Stimulated activated naive CD8-positive, alpha-beta T cell treated with anti-CD3 and anti-CD28 coated beads, Interleukin-15, Interleukin-2, amounts not matched to agents 100 U/mL and 50 U/mL, for 24 hours (primary cell): ENCODE measurements at places on chromosomes 6 and 20.
A peak's percentile ranks its signal among the peaks of the same experiment; 100 is the strongest.

- DNase-seq = no peak
Observed at GRCh38 chr20:58268421-58268821, 40.0 kb upstream of the ANKRD60 start.

GRCh38 chr6:53189554-53189953 lies 40.9 kb upstream of the GCM1 start:
- no peak for DNase-seq

DNA sequence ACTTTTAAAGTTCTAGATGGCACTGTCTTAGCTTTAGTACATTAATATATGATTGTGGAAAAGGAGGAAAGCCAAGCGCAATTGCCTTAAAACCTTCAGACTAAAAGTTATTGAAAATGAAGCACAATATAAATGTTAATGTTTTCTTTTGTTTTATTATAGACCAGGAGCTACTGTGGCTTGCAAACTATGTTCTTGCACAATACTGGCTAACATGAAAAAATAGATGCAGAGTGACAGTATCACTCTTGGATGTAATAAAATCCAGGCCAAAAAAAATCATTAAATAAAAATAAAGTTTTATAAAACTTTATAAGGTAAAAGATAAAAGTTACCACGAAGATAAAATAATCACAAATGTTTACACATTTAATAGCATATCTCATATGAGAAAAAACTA lies 18.3 kb upstream of the PLN start:
- DNase-seq = no peak

DNA sequence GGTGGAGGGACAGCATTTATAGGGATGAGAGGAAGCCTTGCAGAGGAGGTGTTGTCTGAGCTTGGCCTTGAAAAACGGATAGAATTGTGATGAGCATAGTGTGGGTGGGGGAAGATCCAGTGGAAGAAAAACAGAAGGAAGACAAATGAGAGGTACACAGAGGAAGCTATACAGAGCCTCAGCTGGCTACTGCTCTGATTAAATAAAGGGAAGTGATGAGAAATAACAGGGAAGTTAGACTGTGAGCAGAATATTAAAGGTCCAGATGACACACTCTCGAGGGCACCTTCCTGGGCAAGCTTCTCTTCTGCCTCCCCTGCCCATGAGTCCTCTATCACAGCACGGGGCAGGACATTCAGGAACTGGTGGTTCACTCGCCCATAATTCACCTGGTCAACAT lies 182.3 kb downstream of the KIF16B start:
- no peak for DNase-seq

GRCh38 chr6:169723991-169724493 lies 258 bp downstream of the PHF10 start:
- DNase-seq = peak; percentile 51

GRCh38 chr20:63070301-63070625 lies 63.5 kb upstream of the BHLHE23 start:
- DNase-seq = no peak

- no peak for DNase-seq
Observed at GRCh38 chr6:158086504-158087223, 81.4 kb downstream of the SERAC1 start.

GRCh38 chr20:63224412-63225081 lies 8.6 kb upstream of the YTHDF1 start:
- no peak for DNase-seq

DNA sequence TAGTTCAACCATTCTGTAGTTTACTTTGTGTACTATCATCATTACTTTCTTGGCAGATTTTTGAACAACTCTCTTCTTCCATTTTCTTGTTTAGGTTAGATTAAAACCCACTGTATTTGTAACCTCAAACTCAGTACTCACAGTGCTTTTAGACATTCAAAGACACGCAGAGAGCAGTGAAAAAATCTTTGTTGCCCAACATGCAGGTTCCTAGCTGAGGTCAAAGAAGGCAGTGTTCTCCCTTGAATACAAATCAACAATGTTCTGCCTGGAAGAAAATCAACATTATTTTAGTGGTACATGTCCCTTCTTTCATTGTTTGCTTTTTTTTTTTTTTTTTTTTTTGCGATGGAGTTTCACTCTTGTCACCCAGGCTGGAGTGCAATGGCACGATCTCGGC lies 11.2 kb downstream of the CYB5R4 start:
- no peak for DNase-seq

DNA sequence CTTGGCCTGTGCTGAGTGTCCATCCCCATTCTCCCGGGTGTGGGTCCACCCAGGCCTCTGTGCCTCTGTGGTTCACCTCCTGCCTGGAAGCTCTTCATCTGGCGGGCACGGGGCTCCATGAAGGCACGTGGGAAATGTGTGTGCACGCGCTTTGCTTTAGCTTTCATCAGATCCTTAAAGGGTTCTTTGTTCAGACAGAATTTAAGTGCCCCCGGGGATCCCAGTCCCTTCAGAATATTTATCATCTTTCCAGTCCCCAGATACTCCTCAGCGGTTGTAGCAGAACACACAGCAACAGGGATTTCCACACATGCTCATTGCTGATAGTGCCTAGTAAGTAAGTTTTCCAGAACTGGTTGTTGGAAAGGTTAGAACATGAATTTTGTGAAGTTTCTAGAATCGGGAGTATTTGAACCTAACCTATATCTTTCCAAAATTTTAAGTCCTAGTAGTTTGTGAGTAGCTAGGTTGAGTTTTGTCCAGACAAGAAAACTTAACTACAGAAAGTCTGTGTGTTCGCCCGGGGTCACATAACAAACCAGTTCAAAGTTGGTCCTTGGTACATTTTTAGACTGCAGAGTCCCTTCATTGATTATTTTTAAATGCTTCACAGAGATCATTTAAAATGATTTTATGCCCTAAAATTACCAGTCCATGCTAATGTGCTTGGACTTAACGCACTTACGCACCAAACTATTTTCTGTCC lies 67.7 kb downstream of the RPP40 start:
- no peak for DNase-seq

DNA sequence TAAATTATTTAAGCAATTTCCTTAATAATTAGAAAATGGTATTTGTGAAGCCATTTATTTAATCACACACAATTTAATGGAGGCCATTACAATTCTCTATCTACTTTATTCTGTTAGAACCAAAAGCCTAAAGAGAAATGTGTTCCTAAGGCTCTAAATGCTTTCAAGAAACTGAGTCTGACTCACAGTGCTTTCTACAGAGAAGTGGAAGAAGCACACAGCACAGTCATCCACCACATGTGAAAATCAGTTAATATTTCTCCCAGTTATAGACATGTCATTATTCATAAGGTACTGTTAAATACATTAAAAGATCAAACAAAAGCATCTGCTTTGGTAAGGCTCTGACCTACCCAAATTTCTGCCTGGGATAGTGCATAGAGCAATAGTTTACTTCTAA lies 214.4 kb downstream of the ALDH8A1 start:
- no peak for DNase-seq

DNA sequence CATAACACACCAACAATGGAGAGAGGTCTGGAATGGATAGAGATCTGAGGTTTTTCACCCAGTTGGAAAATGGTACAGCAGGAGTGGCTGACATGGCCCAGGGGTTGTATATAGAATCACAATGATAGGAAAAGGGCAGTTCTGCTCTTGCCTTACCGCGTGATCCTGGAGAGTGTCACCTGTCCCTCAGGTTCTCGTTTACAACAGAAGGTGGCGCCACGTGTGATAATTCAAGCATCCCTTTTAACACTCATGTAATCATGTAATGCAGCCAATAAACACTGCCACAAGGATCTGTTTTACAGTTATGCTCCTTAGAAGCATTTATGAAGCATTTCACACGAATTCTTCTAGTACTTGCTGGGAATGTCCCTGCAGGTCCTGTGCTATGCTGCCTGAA lies 12.9 kb upstream of the WFDC2 start:
- peak; percentile 55 for DNase-seq

DNA sequence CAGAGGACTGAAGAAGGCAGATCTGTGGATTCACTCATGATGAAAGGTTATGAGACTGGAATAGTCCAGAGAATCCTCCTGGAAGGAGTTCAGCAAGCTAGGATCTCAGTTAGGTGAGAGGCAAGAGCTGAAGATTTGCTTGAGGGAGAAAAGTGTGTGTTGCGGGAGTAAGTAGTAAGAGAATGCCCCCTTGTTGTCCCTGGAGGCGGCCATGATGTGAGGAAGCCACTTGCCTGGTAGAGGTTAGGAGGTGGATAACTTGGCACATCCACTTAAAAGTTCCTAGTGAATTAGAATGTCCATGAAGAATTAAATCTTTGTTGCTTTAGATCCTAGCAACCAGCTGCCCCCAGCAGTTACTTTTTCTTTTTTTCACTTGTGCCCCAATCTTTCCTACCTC lies 162.5 kb downstream of the MMS22L start:
- no peak for DNase-seq

DNA sequence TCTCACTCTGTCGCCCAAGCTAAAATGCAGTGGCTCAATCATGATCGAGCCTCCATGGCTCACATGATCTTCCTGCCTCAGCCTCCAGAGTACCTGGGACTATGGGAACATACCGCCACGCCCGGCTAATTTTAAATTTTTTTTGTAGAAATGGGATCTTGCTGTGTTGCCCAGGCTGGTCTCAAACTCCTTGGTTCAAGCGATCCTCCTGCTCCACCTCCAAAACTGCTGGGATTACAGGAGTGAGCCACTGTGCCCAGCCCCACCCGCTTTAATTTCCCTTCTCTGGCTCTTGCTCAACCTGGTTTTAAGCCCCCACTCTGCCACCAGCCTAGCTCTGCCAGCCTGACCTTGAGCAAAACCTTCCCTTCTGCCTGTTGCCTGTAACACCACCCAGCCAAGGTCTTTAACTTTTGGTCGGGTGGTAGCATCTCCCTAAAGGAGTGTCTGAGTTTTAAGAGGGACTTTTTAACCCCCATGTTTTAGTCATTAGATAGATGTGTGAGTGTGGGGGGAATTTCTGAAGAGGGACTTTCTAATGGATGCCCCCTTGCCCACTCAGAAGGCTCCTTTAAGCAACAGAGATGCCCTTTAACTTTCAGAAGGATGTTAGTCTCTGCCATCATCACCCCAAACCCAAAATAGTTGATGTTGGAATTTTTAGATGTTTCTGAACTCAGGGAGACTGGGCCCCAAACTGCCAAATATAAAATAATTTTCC lies 71.8 kb upstream of the FOXP4 start:
- DNase-seq = no peak

- no peak for DNase-seq
Observed at GRCh38 chr20:38610521-38610920, 8.9 kb downstream of the ARHGAP40 start.

DNA sequence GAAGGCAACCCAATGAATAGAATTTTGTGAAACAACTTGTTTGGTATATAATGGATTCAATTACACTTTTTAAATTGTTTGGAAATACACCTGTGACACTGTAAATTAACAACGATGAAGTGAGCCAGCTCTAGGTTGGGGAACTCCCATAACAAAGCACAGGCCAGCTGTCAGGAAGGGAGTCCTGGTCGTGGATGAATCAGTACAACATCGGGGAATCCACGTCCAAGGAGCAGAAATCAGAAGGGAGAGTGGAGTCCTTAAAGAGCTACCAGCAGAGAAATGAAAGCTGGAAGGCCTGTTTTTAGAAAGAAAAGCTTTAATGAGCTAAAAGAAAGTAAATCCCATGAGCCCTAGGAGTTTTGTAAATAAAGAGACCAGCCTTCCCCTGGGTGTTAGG lies 223.1 kb upstream of the SLC35B3 start:
- no peak for DNase-seq

DNA sequence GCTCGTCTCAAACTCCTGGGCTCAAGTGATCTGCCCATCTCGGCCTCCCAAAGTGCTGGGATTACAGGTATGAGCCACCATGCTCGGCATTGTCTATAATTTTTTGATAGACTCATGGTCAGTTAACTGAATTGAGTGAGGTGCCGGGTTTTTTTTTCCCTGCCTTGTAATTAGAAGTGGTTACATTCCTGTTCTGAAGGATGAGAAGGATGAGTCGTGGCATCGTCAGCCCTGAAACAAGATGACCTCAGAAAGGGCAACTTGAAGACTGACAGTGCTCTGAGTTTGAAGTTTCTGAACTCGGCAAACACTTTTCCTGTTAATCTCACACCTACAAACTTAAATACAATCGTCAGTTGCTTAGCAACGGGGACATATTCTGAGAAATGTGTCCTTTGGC lies 158.7 kb upstream of the PDE10A start:
- DNase-seq = no peak

DNA sequence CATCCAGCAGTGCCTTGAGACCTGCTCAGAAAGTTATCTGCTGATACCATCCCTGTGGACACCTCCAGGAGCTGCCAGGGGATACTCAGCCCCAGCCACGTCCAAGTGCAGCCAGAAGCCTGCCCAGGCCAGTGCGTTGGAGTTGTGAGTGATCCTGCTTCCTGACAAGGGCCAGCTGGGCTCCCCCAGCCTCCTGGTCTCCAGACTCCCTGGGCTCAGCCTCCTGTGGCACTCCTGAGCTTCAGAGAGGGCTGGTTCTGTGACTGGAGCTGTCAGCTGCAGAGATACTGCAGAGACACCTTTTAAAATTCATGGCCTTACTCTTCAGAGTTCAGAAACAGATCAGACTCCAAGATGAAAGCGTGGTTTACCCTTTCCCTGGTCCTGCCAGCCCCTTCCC lies 515.9 kb downstream of the CD83 start:
- no peak for DNase-seq

GRCh38 chr20:775679-776135 lies 7.4 kb upstream of the SLC52A3 start:
- DNase-seq = no peak

GRCh38 chr6:3380344-3381232 lies 76.3 kb downstream of the SLC22A23 start:
- DNase-seq = no peak

DNA sequence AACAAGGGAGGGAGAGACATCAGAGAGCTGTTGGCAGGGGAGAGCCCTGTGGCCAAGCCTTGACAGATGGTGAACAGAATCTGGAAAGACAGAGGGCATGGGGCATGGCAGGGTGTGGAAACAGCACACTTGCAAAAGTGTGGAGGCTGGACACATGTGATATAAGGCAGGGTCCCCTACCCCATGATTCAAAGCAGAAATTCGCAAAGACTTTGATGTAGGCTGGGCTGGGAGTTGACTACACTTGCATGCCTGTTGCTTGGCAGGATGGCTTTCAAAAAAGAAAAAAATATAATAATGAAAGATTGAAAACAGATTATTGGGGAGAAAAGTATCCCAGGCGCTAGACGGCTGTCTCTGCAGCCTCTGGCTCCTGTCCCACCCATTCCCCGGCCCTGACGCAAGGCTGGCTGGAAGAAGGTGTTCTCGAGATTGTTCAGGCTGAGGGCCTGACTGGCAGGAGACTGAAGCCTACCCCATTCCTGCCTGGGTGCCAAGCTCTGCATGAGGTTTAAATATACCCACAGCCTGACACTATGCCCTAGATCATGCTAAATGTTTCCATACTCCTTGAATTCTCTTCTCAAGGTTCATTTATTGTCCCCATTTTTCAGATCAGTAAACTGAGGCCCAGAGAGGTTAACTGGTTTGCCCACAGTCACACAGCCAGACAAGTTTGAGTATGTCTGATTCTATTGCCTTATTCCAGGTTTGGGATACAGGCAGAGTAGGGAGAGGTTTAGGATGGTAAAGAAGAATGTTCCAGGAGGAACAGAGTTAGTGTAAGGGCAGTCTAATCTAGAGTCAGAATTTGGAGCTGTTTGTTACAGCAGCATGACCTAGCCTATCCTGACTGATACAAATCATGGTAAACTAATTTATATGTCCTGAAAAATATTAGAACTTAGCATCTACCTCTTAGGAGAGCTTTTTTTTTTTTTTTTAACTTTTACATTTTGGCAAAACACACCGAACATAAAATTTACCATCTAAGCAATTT lies 23.4 kb upstream of the CCN5 start:
- DNase-seq = no peak

GRCh38 chr6:13561624-13562267 lies 12.7 kb upstream of the SIRT5 start:
- no peak for DNase-seq

GRCh38 chr20:48034751-48035150 lies 249.5 kb upstream of the SULF2 start:
- no peak for DNase-seq

- DNase-seq = no peak
Observed at GRCh38 chr20:2156666-2157624, 55.3 kb downstream of the STK35 start.
